ENCODE measurements at places on chromosomes 16 and 17. TPM values are rescaled to one million over a fixed set of nuclear protein-coding genes. Genes with fewer than 3 reads are reported as not detected.

The PLLP gene
- 5.2 TPM for total RNA-seq

DNA sequence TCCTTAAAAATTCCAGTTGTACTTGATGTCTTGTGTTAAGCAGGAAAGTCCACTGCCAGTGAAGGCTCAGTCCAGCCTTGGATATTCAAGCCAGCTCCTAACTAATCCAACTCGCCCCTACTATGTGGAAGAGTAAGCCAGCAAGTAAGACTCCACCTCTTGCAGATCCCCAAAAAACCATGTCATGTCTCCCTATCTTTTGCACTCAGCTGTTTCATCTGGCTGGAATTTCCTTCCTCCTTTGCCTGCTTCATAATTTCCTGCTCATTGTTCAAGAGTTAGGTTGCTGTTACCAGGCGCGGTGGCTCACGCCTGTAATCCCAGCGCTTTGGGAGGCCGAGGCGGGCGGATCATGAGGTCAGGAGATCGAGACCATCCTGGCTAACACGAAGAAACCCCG lies 37.8 kb downstream of the RBBP6 start:
- H3K27me3 ChIP-seq, result no peaks in the 10 kb centered on the region
- no peak overlapping the region for H3K4me3 ChIP-seq
- no peaks in the 10 kb centered on the region for H3K4me1 ChIP-seq
- H3K36me3 ChIP-seq, result peaks cover 5% of the 10 kb centered on the region
- no peak overlapping the region for H3K27ac ChIP-seq

DNA sequence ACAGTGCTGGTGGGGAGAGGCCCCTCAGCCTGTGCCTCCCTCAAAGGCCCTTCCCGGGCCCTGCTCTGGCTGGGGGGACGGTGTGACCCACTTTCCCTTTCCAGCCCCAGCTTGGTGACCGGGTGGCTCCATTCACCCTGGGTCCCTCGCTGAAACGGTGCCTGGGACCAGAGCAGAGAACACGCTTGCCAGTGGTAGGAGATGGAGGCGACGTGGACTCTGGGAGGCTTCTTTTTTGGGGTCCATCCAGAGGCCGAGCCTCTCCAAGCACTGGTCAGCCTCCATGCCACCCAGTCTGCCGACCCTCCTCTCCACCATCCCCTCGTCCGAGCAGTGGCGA lies 7.7 kb downstream of the CENPX start:
- no peak overlapping the region for H3K4me3 ChIP-seq
- no peaks in the 10 kb centered on the region for H3K27me3 ChIP-seq
- H3K27ac ChIP-seq, result no peak overlapping the region
- H3K4me1 ChIP-seq, result peaks cover 30% of the 10 kb centered on the region

The STAC2 gene
- 0.36 TPM for total RNA-seq

DNA sequence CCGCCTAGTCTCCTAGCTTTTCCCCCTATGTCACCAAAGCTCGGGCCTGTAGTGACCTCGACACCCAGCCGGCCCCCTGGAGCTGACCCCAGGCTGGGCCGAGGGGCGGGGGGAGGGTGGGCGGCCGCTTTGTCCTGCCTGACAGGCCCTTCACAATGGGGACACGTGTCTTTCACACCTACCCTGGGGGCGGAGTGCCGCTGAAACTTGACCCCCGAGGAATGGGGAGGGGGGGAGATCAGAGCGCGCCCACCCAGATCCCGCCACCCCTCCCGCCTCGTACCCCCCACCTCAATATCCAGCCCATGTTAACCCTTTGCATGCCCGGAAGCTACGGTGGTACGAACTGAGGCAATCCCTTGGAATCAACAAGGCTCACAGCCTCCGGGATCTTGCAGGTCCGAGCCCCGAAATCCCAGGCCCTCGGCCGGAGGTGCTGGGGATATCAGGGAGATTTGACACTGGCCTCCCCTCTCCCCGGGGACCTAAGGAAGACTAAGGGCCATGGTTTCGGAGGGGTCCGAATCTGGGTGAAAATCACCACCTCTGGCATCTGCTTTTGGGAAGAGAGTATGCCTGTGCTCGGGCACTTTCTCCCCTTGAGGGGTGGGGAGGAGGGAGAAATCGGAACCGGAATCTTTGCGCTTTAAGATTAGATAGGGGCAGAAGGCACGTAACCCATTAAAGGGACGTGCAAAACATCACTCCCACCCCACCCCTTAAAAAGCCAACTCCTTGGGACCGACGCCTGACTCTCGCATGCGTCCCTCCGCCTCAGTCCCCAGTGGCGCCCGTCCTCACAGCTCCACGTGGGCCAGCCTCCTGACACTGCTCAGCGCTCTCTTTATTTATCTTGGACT lies 2.6 kb downstream of the NOG start:
- no peak overlapping the region for H3K27ac ChIP-seq
- H3K36me3 ChIP-seq, result no peaks in the 10 kb centered on the region
- DNase-seq, result no peak
- H3K27me3 ChIP-seq, result peaks cover 90% of the 10 kb centered on the region

The HSPB9 gene
- not detected for total RNA-seq

- peak; percentile 60 for DNase-seq
- H3K4me3 ChIP-seq, result peak overlapping the region; percentile 69
- peaks cover 39% of the 10 kb centered on the region for H3K27me3 ChIP-seq
- peaks cover 68% of the 10 kb centered on the region for H3K4me1 ChIP-seq
- peak overlapping the region; percentile 82 for H3K27ac ChIP-seq
These were observed 1.5 kb downstream of the FGF11 start for GRCh38 chr17:7440834-7441195.

The CDC42EP4 gene
- 34.0 TPM for total RNA-seq

DNA sequence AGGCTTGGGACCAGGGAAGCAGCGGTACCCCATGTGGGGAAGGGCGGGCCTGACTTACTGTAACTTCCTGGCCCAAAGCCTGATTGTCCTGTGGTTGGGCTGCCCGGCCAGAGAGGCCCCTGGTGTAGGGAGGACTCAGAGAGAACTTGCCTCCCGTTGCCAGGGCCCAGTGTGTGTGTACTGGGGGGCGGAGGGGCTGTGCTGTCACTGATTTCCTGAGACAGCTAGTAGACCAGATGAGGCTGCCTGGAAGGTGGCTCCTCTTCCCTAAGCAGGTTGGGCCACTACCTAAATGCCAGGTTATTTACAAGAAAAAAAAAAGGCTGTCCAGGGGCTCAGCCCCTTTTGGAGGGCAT lies 16.7 kb downstream of the SOCS3 start:
- peaks cover 55% of the 10 kb centered on the region for H3K4me1 ChIP-seq
- no peaks in the 10 kb centered on the region for H3K27me3 ChIP-seq
- H3K27ac ChIP-seq, result peak overlapping the region; percentile 98

- DNase-seq, result no peak
- peaks cover 45% of the 10 kb centered on the region for H3K4me1 ChIP-seq
- H3K4me3 ChIP-seq, result peak overlapping the region; percentile 100
These were observed 2.3 kb downstream of the NUDT16L1 start for GRCh38 chr16:4695473-4696171.

- no peak overlapping the region for H3K4me3 ChIP-seq
- peaks cover 29% of the 10 kb centered on the region for H3K4me1 ChIP-seq
- DNase-seq, result peak; percentile 4
- no peak overlapping the region for H3K27ac ChIP-seq
- H3K36me3 ChIP-seq, result no peaks in the 10 kb centered on the region
These were observed 44.1 kb upstream of the DOC2B start for GRCh38 chr17:225551-225950.

DNA sequence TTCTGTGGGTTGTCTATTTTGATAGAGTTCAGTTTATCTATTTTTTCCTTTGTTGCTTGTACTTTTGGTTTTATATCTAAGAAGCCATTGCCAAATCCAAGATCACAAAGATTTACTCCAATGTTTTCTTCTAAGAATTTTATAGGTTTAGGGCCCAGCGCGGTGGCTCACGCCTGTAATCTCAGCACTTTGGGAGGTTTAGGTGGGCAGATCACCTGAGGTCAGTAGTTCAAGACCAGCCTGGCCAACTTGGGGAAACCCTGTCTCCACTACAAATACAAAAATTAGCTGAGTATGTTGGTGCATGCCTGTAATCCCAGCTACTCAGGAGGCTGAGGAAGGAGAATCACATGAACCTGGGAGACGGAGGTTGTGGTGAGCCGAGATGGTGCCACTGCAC lies 13.7 kb upstream of the ITGA3 start:
- no peak overlapping the region for H3K4me3 ChIP-seq
- no peak overlapping the region for H3K27ac ChIP-seq
- H3K36me3 ChIP-seq, result no peaks in the 10 kb centered on the region

The TNP2 gene
- not detected for total RNA-seq

DNA sequence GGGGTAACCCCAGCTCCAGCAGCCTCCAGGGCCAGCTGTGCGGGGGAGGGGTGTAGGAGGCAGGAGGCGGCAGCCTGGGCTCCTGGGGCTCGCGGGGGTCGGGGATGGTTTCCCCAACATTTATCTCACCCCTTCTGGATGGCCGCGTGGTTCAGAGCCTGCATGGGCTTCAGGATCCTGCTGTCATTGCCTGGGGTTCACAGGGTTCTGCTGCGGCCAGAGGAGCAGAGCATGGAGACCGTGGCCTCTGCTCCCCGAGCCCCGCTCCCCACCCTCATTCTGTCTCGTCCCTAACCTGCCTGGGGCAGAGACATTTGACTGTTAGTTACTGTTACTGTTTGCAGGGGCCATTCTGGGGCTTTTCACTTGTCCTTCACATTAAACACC lies 4.9 kb downstream of the MYADML2 start:
- H3K36me3 ChIP-seq, result no peaks in the 10 kb centered on the region
- H3K27ac ChIP-seq, result peak overlapping the region; percentile 78
- peaks cover 42% of the 10 kb centered on the region for H3K27me3 ChIP-seq
- H3K4me1 ChIP-seq, result peaks cover 40% of the 10 kb centered on the region
- H3K4me3 ChIP-seq, result peak overlapping the region; percentile 64
- no peak for DNase-seq

GRCh38 chr17:19398301-19399181 lies 11.6 kb upstream of the MFAP4 start:
- no peaks in the 10 kb centered on the region for H3K36me3 ChIP-seq
- peak overlapping the region; percentile 64 for H3K27ac ChIP-seq
- no peak overlapping the region for H3K4me3 ChIP-seq
- H3K4me1 ChIP-seq, result peaks cover 23% of the 10 kb centered on the region
- peak; percentile 68 for DNase-seq

The PRSS36 gene
- 1.4 TPM for total RNA-seq

The AXIN2 gene
- total RNA-seq, result 21.0 TPM

DNA sequence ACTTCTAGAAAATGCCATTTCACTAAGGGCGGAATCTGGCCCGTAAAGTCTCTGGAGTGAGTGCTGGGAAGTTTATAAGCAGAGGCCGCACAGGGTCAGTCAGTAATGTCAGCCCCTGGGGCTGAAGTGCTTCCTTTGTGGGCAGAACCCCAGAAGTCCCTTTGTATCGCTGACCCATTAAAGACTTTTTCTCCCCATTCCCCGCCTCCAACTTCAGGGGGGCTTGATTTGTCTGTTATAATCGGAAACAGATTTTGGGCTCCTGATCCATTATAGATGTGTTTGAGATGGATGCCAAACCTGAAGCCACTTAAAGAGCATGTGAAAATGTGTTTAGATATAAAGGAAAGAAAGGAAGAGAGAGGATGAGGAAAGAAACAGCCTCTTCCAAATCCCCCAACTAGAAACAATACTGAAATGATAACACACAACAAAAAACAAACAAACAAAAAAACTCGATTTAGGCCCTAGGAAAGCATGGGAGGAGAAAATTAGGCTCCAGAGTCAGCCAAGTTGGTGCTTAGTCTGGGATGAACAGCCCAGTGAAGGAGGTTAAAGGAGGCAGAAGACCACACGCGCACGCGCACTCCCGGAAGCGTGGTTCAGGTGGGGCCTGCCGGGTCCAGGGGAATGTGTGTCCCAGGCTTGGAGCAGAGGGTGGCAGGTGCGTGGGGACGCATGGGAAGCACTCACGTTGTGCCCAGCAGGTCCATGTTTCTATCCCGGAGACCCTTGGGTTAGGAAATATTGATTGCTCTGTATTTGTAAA lies 27.1 kb downstream of the MSI2 start:
- no peak overlapping the region for H3K27ac ChIP-seq
- no peaks in the 10 kb centered on the region for H3K27me3 ChIP-seq
- H3K36me3 ChIP-seq, result peaks cover 5% of the 10 kb centered on the region
- no peak overlapping the region for H3K4me3 ChIP-seq
- peaks cover 62% of the 10 kb centered on the region for H3K4me1 ChIP-seq

DNA sequence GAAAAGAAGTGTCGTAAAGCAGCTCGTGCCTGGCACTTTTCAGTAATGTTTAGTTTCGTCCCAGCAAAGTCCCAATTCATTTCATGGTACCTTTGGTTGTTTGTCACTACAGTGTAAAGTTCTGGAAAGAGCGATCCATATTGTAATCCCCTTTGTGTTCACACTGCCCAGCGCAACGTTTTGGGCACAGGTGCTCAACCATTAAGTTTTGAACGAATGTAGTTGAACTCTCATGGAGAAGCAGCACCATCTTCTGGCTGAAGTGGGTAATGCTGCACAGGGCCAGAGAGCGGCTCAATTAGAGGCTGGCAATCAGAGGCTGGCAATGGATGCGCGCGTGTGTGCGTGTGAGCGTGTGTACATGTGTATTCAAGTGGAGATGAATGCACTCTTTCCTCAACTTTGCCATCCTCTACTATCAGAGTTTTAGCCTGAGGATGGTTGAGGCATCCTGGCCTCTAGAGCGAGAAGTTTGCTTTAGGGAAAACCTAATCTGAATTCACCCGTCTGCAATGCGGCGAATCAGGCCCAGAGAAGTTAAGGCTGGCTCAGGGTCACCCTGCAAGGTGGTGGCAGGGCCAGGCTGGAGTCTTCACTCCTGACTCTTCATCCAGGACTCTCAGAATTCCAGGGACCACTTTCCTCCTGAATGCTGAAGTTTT lies 29.9 kb downstream of the DYNLL2 start:
- H3K4me1 ChIP-seq, result no peaks in the 10 kb centered on the region
- no peaks in the 10 kb centered on the region for H3K36me3 ChIP-seq
- no peak overlapping the region for H3K27ac ChIP-seq
- peaks cover 30% of the 10 kb centered on the region for H3K27me3 ChIP-seq

DNA sequence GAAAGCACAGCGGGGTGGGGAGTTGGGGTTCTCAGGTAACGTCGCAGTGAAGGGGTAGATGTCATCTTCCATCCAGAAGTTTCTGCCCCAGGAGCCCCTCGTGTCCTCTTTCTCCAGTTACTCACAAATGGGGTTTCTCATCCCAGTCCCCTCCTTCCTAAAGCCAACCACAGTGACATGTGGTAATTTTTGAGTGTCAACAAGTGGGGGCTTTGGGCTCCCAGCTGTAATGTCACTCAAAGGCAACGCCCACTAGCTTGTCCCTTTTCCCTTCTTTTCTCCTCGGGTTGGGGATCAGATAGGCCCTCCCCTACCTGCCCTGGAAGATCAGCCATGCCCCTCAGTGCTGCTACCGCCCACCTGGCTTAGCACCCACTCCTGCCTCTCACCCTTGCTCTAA lies 14.4 kb downstream of the IRX5 start:
- no peaks in the 10 kb centered on the region for H3K4me1 ChIP-seq
- H3K36me3 ChIP-seq, result no peaks in the 10 kb centered on the region
- H3K27me3 ChIP-seq, result peaks cover 74% of the 10 kb centered on the region
- H3K27ac ChIP-seq, result no peak overlapping the region
- H3K4me3 ChIP-seq, result no peak overlapping the region
- DNase-seq, result no peak

The NACA2 gene
- total RNA-seq, result not detected

- no peak overlapping the region for H3K4me3 ChIP-seq
- H3K27me3 ChIP-seq, result no peaks in the 10 kb centered on the region
- peaks cover 10% of the 10 kb centered on the region for H3K4me1 ChIP-seq
These were observed 14.7 kb downstream of the LRRC75A start for GRCh38 chr17:16477255-16477654.

- peaks cover 41% of the 10 kb centered on the region for H3K4me1 ChIP-seq
- DNase-seq, result no peak
- H3K4me3 ChIP-seq, result peak overlapping the region; percentile 52
- peak overlapping the region; percentile 84 for H3K27ac ChIP-seq
- H3K36me3 ChIP-seq, result no peaks in the 10 kb centered on the region
- H3K27me3 ChIP-seq, result peaks cover 77% of the 10 kb centered on the region
These were observed 6.5 kb downstream of the CACNA1H start for GRCh38 chr16:1159325-1159972.

Data from left ventricle myocardium inferior (tissue), 1 donor.